ENCODE measurements at places on chromosomes 6 and 20. TPM values are rescaled to one million over a fixed set of nuclear protein-coding genes. Genes with fewer than 3 reads are reported as not detected.

- H3K4me3 ChIP-seq = peak overlapping the region; percentile 79
- peak overlapping the region; percentile 78 for H3K27ac ChIP-seq
- no peaks in the 10 kb centered on the region for H3K36me3 ChIP-seq
- no peaks in the 10 kb centered on the region for H3K27me3 ChIP-seq
Observed at GRCh38 chr6:36873612-36874442, 776 bp downstream of the PPIL1 start.

DNA sequence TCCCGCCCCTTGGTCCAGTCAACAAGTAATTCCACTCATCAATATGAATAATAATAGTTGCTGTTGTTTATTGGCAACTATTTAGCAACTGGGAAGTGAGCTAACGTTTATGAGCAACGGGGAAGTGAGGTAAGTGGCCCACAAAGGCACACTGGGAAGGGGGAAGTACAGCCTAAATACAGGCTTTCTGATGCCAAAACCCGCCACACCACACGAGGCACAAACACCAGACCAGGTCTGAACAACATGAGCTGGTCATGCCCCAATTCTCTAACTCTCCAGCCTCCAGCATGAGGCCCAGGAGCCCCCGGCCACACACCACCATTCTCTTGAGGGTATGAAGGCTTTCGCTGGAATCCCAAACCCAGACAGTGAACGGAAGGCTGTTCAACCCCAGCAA lies 50.8 kb downstream of the PREX1 start:
- peaks cover 46% of the 10 kb centered on the region for H3K4me1 ChIP-seq
- H3K4me3 ChIP-seq = no peak overlapping the region
- no peaks in the 10 kb centered on the region for H3K27me3 ChIP-seq
- DNase-seq = no peak
- H3K27ac ChIP-seq = no peak overlapping the region

GRCh38 chr6:37554480-37554819 lies 54.8 kb upstream of the CCDC167 start:
- H3K36me3 ChIP-seq = no peaks in the 10 kb centered on the region
- no peak for DNase-seq
- H3K4me3 ChIP-seq = peak overlapping the region; percentile 81
- peak overlapping the region; percentile 91 for H3K27ac ChIP-seq

DNA sequence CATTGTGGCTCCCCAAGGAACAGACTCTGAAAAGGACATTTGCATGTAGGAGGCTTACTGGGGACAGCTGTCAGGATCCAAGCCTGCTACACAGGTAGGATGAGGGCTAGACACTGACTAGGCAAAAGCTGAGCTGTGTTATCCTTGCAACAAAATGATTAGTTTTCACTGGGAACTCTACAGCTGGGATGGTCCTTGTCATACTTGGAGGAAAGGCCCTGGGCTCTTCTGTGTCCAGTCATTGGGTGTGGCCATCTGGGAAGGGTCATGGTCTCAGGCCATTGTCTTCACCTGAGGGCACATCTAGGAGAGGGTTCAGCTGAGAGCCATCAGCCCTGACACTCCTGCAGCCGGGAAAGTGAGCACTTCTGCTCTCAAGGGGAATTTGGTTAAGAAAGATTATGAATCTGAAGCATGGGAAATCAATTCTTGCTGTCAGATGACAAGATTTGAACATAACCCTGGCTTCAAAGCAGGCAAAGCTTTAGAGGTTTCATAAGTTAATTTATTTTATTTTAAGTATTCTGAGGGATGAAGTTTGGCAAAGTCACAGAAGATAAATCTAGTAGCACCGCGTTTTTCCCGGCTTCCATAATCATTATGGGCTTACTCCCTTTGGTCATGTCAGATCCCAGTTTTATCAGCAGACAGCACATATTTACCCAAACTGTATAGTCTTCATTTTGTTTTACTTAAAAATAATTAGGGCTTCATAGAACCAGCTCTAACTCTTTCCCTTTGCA lies 78.4 kb upstream of the SLC22A23 start:
- H3K36me3 ChIP-seq = no peaks in the 10 kb centered on the region
- no peaks in the 10 kb centered on the region for H3K4me1 ChIP-seq
- H3K27ac ChIP-seq = no peak overlapping the region
- H3K27me3 ChIP-seq = peaks cover 4% of the 10 kb centered on the region
- no peak for DNase-seq

GRCh38 chr6:130890521-130890971 lies 63.3 kb downstream of the SMLR1 start:
- no peaks in the 10 kb centered on the region for H3K4me1 ChIP-seq
- no peak overlapping the region for H3K4me3 ChIP-seq
- H3K36me3 ChIP-seq = peaks cover 4% of the 10 kb centered on the region
- no peak for DNase-seq
- H3K27me3 ChIP-seq = no peaks in the 10 kb centered on the region
- no peak overlapping the region for H3K27ac ChIP-seq

GRCh38 chr6:90230548-90231215 lies 66.0 kb downstream of the BACH2 start:
- H3K36me3 ChIP-seq = no peaks in the 10 kb centered on the region
- no peaks in the 10 kb centered on the region for H3K4me1 ChIP-seq
- no peak overlapping the region for H3K27ac ChIP-seq
- H3K27me3 ChIP-seq = no peaks in the 10 kb centered on the region

DNA sequence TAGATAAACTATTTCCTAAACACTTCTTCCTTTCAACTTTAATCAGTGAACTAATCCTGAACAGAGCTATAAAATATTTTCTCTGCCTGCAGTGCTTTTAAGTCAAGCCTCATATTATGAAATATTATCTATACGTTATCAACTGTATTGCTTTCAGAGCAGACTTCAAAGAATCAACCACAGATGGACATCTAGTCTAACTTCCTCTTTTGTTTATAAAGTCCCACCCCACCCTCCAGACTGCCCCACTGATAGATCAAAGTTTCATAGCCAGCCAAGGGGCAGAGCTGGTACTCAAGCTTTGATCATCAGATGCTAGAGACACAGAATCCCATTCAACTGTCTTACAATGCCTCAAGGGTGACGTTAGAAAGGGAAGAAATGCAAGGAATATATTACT lies 308.3 kb downstream of the LAMA2 start:
- H3K27ac ChIP-seq = no peak overlapping the region
- no peak for DNase-seq
- H3K4me1 ChIP-seq = no peaks in the 10 kb centered on the region
- no peak overlapping the region for H3K4me3 ChIP-seq

DNA sequence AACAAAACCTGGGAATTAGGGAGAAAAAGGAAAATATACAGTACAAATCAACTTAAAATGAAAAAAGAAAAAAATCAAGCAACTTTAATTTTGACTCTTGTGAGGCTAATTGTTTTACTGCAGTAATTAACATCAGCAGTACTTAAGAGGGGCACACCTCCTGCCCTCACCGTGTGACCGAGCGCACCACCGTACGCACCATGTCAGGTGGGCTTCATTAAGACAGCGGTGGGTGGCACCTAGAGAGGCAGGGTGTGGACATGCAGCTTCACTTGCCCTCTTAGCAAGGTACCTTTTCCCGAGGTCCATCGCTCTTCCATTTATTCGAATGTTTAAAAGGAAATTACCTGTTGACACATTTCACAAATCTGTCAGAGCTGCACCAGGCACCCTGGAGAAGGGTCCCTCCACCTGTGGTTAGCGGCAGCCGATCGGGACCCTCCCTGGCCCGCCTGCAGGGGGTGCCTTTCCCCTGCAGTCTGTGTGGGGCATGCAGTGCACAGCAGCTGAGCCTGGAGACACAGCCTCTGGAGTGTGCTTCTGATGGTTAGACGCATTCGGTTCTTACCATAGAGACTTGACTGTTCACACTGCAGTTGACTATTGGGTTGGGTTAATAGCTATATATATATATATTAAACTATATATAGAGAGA lies 184.1 kb downstream of the TMEM242 start:
- DNase-seq = no peak
- no peaks in the 10 kb centered on the region for H3K4me1 ChIP-seq
- H3K36me3 ChIP-seq = peaks cover 12% of the 10 kb centered on the region
- H3K27me3 ChIP-seq = no peaks in the 10 kb centered on the region

- H3K27me3 ChIP-seq = no peaks in the 10 kb centered on the region
- H3K4me3 ChIP-seq = peak overlapping the region; percentile 91
- DNase-seq = no peak
- H3K4me1 ChIP-seq = peaks cover 4% of the 10 kb centered on the region
- no peaks in the 10 kb centered on the region for H3K36me3 ChIP-seq
- no peak overlapping the region for H3K27ac ChIP-seq
Observed at GRCh38 chr6:43476746-43477145, 624 bp upstream of the TJAP1 start.

GRCh38 chr6:129996387-129996786 lies 22.0 kb upstream of the L3MBTL3 start:
- no peak overlapping the region for H3K4me3 ChIP-seq
- no peaks in the 10 kb centered on the region for H3K27me3 ChIP-seq
- DNase-seq = no peak
- H3K27ac ChIP-seq = no peak overlapping the region

- H3K27ac ChIP-seq = no peak overlapping the region
- H3K27me3 ChIP-seq = no peaks in the 10 kb centered on the region
- no peak for DNase-seq
- no peaks in the 10 kb centered on the region for H3K4me1 ChIP-seq
- no peaks in the 10 kb centered on the region for H3K36me3 ChIP-seq
Observed at GRCh38 chr6:106396426-106397220, 36.1 kb downstream of the CRYBG1 start.

DNA sequence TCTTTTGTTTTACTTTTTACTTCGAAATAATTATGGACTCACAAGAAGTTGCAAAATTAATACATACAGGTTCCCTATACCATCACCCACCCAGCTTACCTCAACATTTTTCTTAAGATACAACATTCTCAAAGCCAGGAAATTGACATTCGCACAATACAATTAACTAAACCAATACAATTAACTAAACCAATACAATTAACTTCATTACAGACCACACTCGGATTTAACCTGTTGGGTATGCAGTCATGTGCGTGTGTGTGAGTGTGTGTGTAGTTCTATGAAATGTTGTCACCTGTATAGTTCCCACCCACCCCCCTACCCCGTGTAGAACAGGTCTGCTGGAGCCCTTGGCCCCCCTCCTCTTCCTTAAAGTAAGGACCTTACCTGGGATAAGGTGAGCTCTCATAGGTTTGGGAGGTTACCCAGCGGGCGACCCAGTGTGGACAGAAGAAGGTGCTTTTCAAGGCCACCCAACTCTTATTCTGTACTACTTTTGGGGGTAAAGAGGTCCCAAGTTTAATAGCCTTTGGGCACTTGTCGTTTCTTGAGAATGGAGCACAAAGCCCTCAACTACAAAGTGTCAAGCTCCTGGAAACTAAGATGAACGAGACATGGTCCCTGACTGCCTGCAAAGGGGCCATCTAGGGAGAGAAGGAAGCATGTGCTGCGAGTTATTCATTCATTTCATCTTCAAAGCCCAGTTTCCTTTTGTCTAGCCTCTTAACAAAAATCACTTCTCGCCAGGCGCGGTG lies 544 bp upstream of the STK38 start:
- peaks cover 19% of the 10 kb centered on the region for H3K4me1 ChIP-seq
- DNase-seq = no peak
- no peak overlapping the region for H3K27ac ChIP-seq
- H3K4me3 ChIP-seq = no peak overlapping the region
- H3K36me3 ChIP-seq = no peaks in the 10 kb centered on the region

- peaks cover 13% of the 10 kb centered on the region for H3K4me1 ChIP-seq
- no peak overlapping the region for H3K27ac ChIP-seq
- no peaks in the 10 kb centered on the region for H3K36me3 ChIP-seq
- DNase-seq = peak; percentile 16
Observed at GRCh38 chr6:34468378-34468892, 2.6 kb downstream of the PACSIN1 start.

DNA sequence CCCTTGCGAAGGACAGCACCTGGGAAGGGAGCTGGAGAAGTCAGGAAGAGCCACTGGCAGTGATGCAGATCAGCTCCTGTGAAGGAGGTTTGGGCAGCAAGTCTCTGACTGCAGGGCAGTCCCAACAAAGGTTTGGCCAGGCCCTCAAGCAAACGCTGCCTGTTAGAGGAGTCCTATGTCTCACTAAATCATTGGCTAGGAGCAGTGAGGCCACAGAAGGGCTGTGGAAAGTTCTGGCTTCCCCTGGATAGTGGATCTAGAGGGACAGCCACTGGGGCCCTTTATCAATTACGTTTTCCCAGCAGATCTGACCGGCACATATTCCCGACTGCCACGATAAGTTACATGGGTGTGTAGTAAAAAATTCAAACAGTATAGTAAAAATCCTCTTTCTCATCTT lies 2.5 kb downstream of the TTPAL start:
- no peak overlapping the region for H3K4me3 ChIP-seq
- H3K27me3 ChIP-seq = no peaks in the 10 kb centered on the region
- no peak for DNase-seq
- peaks cover 3% of the 10 kb centered on the region for H3K36me3 ChIP-seq
- H3K27ac ChIP-seq = no peak overlapping the region

DNA sequence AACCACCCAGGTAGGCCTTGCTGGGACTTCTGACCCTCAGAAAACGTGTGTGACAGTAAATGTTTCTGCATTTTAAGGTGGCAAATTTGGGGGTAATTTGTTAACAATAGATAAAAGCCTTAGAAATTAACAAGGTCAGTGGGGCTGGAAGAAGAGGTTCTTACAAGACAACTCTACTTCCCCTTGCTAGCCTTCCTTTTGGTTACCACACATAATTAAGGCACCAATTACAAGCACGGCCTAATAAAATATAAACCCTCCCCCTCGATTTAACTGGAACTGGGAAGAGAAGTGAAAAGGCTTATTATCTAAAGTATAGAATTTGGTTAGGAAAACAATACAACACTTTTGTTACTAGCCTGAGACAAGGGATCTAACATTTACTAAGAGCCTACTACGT lies 38.8 kb downstream of the ELOVL5 start:
- H3K4me3 ChIP-seq = no peak overlapping the region
- peak overlapping the region; percentile 10 for H3K27ac ChIP-seq
- no peak for DNase-seq
- H3K36me3 ChIP-seq = peaks cover 2% of the 10 kb centered on the region
- H3K4me1 ChIP-seq = peaks cover 39% of the 10 kb centered on the region
- H3K27me3 ChIP-seq = no peaks in the 10 kb centered on the region

- peaks cover 35% of the 10 kb centered on the region for H3K4me1 ChIP-seq
- peaks cover 11% of the 10 kb centered on the region for H3K36me3 ChIP-seq
- H3K27me3 ChIP-seq = no peaks in the 10 kb centered on the region
- peak within 1 kb of the TSS; percentile 95 for H3K27ac ChIP-seq
- no peak for DNase-seq
Observed at GRCh38 chr20:59006864-59007664, at the start of gene CTSZ. Gene CTSZ (minus strand): TSS chr20:59007254. CDS start chr20:59007128, 126 bp downstream.

GRCh38 chr20:63522981-63523611 lies 2.5 kb downstream of the PPDPF start:
- H3K36me3 ChIP-seq = 0 out of 2 replicates have a peak, but pooled peaks cover 2% of the 10 kb centered on the region
- H3K27me3 ChIP-seq = no peaks in the 10 kb centered on the region
- no peak overlapping the region for H3K4me3 ChIP-seq
- peaks cover 4% of the 10 kb centered on the region for H3K4me1 ChIP-seq
- no peak overlapping the region for H3K27ac ChIP-seq

DNA sequence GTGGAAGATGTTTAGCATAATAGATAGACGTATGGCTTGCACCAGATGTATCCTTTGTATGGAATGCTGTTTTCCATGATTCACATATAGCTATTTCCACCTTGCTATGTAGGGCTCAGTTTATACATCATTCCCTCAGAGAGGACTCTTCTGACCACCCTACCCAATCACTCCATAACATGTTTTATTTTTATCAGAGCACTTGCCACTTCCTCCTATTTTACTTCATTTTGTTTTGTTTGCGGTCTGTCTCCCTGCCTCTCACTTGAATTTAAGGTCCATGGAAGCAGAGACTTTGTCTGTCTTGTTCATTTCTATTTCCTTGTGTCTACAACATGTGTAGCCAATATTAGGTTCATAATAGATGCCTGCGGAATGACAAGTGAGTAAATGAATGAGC lies 266.9 kb upstream of the CITED2 start:
- no peak for DNase-seq
- peaks cover 4% of the 10 kb centered on the region for H3K4me1 ChIP-seq
- no peaks in the 10 kb centered on the region for H3K36me3 ChIP-seq
- H3K27ac ChIP-seq = no peak overlapping the region

The CGAS gene
- 25.7 TPM for total RNA-seq

The PCK1 gene
- 0.56 TPM for total RNA-seq

The EMILIN3 gene
- not detected for total RNA-seq

The MLN gene
- not detected for total RNA-seq

The SLC26A8 gene
- total RNA-seq = not detected

The MTFR2 gene
- 13.6 TPM for total RNA-seq
